ENCODE measurements at places on chromosomes 1 and 21. TPM values are rescaled to one million over a fixed set of nuclear protein-coding genes. Genes with fewer than 3 reads are reported as not detected.

The AKR7A3 gene
- 0.15 TPM for total RNA-seq

The CFHR4 gene
- total RNA-seq, result not detected

The CELA2B gene
- not detected for total RNA-seq

The PAX7 gene
- not detected for total RNA-seq

The GTF2B gene
- 47.4 TPM for total RNA-seq

The INSRR gene
- total RNA-seq, result under 0.01 TPM

The CD160 gene
- 0.12 TPM for total RNA-seq
